Chondrocyte (in vitro differentiated cells): ENCODE measurements at places on chromosomes 6 and 20. TPM values are rescaled to one million over a fixed set of nuclear protein-coding genes. Genes with fewer than 3 reads are reported as not detected.
A peak's percentile ranks its signal among the peaks of the same experiment; 100 is the strongest.

- H3K4me1 ChIP-seq: peaks cover 5% of the 10 kb centered on the region
- H3K27ac ChIP-seq: no peak overlapping the region
- no peaks in the 10 kb centered on the region for H3K36me3 ChIP-seq
- H3K4me3 ChIP-seq: no peak overlapping the region
- no peaks in the 10 kb centered on the region for H3K27me3 ChIP-seq
Measured at GRCh38 chr20:45307076-45307640, 518 bp downstream of the RBPJL start.

DNA sequence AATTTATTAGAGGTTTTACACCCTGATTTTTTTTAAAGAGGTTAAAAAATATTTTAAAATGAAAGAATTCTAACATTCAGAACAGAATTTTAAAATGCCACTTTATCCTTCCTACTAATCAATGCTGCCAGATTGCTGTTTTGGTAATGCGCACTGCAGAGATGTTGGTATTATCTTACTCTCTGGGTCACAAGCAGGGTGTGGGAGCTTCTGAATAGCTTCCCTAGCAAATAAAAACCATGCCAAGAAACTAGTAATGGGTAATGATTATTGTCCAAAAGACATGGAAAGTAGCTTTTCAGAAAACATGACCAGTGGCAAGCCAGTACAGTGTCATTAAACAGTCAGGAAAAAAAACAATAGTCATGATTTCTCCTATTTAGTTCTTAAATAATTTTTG lies 205.4 kb downstream of the TPBG start:
- DNase-seq: no peak
- H3K4me1 ChIP-seq: peaks cover 9% of the 10 kb centered on the region
- no peak overlapping the region for H3K27ac ChIP-seq
- H3K4me3 ChIP-seq: no peak overlapping the region
- no peaks in the 10 kb centered on the region for H3K36me3 ChIP-seq
- peaks cover 6% of the 10 kb centered on the region for H3K27me3 ChIP-seq

DNA sequence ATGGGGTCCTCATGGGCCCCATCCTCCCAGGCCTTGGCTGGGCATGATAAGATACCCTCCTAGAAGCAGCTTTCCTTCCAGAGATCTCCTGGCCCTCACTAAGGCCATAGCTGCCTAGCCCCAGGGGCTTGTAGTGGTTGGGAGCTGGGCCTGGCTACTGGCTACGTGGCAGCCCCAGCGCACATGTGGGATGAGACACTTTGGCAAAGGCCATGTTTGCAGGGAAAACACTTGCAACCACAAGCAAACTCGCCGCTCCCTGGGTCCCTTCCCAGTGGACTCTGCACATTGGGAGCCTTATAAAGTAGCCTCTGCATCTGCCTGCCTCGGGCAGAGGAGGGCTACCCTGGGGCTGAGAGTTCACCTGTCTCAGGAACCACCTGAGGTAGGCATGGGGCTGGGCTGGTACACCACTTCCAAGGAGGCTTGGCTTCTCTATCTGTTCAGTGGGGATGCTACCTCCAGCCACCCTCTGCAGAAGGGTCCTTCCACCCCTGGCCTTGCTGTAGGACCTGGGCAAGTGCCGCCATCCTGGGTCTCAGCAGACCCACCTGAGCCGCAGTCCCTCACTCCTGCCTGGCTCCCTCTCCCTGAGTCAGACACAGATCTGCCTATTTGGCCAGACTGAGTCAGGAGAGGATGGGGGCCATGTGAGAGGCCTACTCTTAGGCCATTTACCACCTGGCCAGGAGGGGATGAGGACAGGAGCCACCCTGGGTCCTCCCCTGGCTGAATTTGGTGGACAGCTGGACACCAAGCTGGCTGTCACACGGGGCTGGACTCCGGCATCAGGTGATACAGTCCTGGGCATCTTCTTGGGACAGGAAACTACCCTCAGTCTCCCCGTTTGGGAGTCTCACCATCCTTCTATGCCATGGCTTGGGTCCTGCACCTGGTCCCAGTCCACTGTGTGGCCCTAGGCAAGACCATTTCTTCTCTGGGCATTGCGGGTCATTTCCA lies at the start of gene BPIFB2:
Gene BPIFB2, plus strand, starts transcription at position 329 of the 960 bp plus-strand sequence. CDS start 871 bp downstream, outside the sequence.
- no peak within 1 kb of the TSS for H3K4me3 ChIP-seq
- H3K36me3 ChIP-seq: no peaks in the 10 kb centered on the region
- H3K27me3 ChIP-seq: peaks cover 38% of the 10 kb centered on the region
- no peak for DNase-seq
- H3K4me1 ChIP-seq: peaks cover 3% of the 10 kb centered on the region
- H3K27ac ChIP-seq: no peak within 1 kb of the TSS

- H3K36me3 ChIP-seq: peaks cover under 1% of the 10 kb centered on the region
- DNase-seq: no peak
- H3K4me1 ChIP-seq: peaks cover 12% of the 10 kb centered on the region
- no peak overlapping the region for H3K4me3 ChIP-seq
- H3K27ac ChIP-seq: no peak overlapping the region
- H3K27me3 ChIP-seq: peaks cover 27% of the 10 kb centered on the region
Measured at GRCh38 chr6:96563853-96564252, 925 bp downstream of the FHL5 start.

DNA sequence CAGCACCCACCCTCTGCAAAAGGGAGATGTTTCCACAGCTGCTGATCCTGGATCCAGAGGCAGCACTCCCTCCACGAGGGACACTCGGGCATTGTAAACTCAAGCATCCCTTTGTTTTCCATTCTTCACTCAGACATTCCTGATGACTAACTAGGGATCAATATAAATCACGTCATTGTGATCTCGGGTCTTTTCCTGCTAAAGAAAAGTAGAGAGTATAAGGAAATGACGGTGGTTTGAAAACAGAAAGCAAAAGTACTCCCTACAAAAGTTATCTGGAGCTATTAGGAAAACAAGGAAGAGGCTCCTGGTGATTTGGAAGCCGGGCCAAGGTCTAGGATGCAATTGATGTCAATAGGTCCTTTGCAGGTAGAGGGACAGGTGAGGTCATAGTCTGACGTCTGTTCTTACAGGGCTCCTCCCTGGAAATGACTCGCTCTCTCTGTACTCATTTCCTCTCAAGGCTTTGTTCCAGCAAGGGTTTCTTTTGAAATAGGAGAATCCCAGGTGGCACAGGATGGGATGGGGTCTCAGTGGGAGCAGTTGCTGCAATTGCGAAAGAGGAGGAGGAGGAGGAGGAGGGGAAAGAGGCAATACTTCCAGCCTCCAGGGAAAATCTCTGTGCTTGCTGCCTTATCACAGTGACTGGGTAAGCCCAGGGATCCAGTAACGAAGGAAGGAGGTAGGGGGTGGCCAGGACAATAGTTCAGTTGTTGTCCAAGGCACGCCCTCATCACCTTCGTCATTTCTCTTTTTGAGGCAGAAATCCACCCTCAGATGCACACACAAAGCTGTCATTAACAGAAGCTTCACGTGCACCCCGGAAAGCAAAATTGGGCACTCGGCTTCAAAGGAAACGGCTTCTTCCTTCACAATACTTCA lies 222.8 kb downstream of the LY86 start:
- H3K27me3 ChIP-seq: peaks cover 12% of the 10 kb centered on the region
- no peak overlapping the region for H3K27ac ChIP-seq
- H3K4me1 ChIP-seq: peaks cover 11% of the 10 kb centered on the region
- DNase-seq: no peak
- H3K4me3 ChIP-seq: peak overlapping the region; percentile 52

DNA sequence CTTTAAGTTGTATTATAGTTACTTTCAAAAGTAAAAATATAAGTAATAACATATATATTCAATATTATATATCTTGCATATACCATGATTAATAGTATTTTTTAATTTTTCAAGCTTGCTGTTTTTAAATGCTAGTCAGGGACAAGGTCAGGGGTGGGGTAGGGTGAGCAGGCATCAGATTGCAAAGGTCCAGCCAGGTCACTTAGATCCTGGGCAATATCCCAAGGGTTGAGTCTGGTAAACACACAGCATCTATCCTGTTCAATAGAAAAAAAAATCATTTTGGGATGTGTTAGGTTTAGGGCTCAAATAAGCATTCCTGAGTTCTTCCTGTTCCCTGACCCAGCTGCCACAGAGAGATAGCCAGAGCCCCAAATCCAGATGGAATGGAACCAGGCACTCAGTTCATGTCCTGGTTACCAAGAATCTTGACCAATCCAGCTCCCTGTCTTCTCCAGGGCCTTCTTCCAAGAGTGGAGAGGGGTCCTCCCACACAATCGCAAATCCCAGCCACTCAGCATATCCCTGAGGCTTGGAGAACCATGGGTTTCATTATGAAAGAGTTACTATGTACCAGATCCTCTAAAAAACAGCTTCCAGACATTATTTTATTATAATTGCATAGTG lies 134.9 kb upstream of the TOP1 start:
- no peak overlapping the region for H3K27ac ChIP-seq
- H3K4me1 ChIP-seq: peaks cover 2% of the 10 kb centered on the region
- no peak for DNase-seq
- H3K36me3 ChIP-seq: no peaks in the 10 kb centered on the region
- H3K27me3 ChIP-seq: peaks cover 25% of the 10 kb centered on the region

GRCh38 chr6:144922120-144922722 lies 637.1 kb downstream of the UTRN start:
- no peaks in the 10 kb centered on the region for H3K27me3 ChIP-seq
- no peaks in the 10 kb centered on the region for H3K36me3 ChIP-seq
- no peak overlapping the region for H3K4me3 ChIP-seq

DNA sequence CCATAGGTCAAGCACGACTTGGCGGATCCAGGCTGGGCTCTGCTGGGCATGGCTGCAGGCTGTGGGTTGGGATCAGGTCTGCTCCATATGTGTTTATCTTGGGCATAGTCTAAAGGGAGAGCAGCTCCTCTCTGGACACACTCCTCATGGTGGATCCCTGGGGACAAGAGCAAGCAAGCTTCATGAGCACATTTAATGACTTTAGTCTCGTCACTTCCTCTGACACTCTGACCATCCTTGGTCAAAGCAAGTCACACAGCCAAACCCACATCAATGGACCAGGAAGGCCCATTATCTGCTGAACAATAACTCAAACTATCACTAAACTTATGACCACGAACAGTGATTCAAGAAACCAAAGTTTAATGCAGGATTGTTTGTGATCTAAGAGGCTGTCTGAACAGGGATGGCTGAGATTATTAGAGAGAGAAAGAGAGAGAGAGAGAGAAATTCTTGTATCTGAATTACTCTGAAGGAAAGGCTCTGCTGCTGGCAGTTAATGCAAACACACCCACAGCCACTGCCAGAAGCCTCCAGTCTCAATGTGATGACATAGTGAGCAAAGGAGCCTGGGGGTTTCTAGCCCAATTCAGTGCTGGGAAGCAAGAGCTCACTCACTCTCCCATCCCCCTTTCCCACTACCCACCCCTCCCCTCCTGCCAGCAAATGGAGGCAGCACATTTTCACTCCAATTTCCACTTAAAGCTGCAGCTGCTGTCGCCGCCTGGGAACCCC lies 490.2 kb upstream of the SULF2 start:
- no peak overlapping the region for H3K27ac ChIP-seq
- H3K4me3 ChIP-seq: no peak overlapping the region
- H3K27me3 ChIP-seq: peaks cover 24% of the 10 kb centered on the region
- no peak for DNase-seq

Gene LAMA2
- total RNA-seq: 1.9 to 9.8 TPM (median 2.5 TPM) in 3 replicates

Gene TRIM40
- not detected in 3 replicates for total RNA-seq

Gene ENPP3
- not detected in 3 replicates for total RNA-seq

Gene VSX1
- total RNA-seq: not detected in 3 replicates
